ENCODE measurements at places on chromosomes 3 and 15.

DNA sequence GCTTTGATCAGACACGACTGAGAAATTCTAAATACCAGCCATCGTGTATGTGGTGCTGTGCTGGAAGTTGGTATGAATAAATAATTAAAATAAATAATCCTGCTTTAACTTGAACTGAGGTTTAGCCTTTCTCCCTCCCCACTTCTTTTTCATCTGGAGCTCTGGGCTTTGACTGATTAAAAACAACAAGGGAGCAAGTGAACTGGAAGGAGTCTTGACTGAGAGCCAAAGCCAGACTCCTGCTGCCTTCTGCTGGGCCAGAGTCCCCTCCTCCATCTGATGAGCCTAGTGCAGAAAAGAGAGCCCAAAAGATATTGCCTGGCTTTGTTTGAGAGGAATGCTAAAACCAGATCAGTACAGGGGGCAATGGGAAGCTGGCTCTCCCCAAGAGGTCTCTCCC lies 96.0 kb downstream of the CCNL1 start:
- DNase-seq: no peak

DNA sequence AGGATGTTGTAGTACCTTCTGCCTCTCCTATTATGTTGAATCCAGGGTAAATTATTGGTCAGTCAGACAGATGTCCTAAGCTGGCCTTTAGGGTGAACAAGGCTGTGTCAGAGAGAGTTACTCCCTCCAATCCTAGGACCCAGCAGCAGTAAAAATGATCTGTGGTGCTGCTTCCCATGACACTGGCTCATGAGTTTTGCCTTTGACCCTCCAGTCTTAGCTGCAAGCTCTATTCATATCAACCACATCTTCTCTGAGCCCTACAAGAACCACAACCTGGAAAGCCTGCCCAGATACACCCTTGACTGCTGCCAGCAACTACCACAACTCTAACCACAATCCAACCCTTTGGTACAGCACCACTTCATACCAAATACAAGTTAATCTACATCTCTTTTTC lies 27.2 kb upstream of the PHLDB2 start:
- DNase-seq: no peak

DNA sequence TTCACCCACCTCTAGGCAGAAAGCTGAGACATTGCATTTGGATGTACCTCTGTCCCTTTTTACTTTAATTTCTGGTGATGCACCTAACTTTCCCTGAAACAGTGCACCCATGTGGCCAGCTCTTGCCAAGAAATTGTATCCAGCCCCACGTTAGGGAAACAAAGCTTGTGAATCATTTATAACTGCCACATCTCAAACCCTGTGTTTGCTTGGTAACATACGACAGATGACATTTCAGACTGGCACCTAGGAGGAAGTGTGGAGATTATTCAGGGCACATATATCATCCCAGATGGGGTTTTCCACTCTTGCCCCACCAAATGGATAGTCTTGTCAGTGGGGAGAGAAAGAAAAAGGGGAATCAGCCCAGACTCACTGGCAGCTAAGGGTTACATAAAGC lies 2.1 kb downstream of the CYB561D2 start:
- DNase-seq: no peak

GRCh38 chr15:72835294-72835890 lies 51.8 kb upstream of the ADPGK start:
- no peak for DNase-seq

DNA sequence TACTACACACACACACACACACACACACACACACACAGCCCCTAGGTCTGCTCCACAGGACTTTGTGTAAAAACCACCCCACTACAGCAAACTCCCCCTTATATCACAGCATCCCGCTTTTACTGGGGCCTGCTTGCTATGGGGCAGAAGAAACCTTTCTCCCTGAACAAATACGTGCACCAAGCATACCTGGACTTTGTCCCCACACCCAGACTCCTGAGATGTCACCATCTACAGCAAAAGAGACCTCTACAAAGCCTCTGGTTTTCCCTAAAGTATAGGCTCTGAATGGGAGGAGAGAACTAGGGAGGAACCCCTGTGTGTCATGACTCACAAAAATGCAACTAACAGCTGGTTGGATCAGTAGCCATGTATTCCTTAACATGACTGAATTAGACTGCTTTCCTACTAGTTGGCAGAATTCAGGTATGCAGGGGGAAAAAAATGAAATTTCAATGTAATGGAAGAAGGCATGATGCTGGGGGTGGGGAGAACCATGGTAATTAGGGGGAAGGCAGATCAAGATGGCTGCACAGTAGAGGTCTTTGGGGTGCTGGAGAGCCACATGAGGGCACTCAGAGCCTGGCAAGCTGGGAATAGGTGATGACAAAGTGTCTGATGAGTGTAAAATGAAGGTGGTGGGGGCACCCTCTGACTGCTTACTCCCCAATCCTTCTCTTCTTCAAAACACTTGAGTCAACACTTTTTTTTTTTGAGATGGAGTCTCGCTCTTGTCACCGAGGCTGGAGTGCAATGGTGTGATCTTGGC lies 45.9 kb downstream of the DAPK2 start:
- DNase-seq: no peak

- no peak for DNase-seq
These were observed 72.7 kb upstream of the SNRK start for GRCh38 chr3:43213631-43214030.

- DNase-seq: no peak
These were observed 464 bp downstream of the GABRG3 start for GRCh38 chr15:26971271-26972018.

GRCh38 chr3:30184091-30184810 lies 422.1 kb upstream of the TGFBR2 start:
- DNase-seq: no peak

- no peak for DNase-seq
These were observed 24.4 kb upstream of the ATP2B2 start for GRCh38 chr3:10529809-10530208.

DNA sequence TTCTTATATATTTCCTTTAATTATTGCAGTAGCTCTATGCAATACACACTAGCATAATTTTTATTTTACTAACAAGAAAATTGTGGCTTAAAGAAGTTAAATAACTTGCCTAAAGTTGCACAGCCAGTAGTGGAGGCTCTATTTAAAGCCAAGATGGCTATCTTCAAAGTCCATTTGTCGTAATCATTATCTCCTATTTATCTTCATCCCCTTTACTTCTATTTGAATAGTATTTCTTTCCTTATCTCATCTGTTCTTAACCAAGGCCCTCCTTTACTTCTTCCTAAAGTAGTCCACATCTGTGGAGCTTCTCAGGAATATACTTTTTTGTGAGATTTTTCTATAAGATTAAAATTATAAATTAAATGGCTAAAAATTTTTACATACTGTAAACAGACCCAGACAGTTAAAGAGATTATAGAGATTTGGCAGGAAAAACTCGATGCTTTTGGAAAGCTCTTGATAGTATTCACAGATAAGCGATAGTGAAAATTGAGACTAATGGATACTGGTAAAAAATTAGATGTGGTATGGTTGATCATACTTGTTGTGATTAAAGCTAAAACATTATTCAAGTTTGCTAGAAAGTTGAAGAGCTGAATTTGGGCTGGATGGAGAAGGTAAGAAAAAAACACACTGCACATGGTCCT lies 129.2 kb downstream of the ZNF609 start:
- DNase-seq: no peak

DNA sequence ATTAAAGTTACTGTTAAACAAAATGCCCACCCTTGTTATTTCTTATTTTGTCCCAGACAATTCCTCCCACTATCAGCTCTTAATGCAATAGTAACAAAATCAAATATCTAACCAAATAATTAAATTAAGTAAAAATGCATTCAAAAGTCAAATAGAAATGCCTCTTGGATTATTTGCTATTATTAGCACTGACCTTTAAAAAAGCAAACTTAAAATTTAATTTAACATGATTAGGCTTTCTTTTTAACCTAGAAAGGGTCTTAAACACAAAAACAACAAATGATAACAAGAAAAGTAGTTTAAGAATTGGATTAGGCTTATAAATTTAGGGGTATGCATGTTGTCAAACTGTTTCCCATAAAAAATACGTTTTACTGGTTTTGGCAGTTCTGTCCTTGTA lies 159.8 kb downstream of the CBLB start:
- DNase-seq: no peak
